Amniotic epithelial cell (primary cell): ENCODE measurements at places on chromosomes 7 and 10.
A peak's percentile ranks its signal among the peaks of the same experiment; 100 is the strongest.

DNA sequence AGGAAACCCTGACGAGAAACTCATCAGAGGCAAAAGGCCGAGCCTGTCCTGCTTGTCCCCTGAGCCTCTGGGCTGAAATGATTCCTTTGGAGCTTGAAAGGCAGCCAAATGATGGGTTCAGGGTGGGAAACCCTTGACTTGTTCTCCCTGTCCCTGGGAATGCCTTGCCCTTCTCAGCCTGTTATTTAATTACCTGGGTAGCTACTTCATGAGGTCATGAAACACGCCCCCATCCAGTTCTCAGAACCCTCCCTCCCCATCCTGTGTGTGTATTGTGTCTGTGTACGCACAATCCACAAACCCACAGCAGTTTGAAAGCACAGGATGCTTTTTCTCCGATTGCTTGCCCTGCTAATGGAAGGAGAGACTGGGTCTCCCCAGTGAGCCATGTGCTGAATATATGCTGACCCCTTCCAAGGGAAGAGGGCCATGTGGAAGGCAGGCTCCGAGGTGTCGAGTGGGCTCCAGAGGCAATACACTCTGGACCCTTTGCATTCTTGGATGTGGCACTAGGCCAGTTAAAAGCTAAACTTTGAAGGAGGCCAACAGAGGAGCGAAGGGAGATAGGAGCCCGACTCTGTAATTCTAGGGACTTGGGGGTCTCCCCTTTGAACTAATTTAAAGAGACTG is 10.6 kb downstream of the DUSP5 start:
- DNase-seq = no peak

DNA sequence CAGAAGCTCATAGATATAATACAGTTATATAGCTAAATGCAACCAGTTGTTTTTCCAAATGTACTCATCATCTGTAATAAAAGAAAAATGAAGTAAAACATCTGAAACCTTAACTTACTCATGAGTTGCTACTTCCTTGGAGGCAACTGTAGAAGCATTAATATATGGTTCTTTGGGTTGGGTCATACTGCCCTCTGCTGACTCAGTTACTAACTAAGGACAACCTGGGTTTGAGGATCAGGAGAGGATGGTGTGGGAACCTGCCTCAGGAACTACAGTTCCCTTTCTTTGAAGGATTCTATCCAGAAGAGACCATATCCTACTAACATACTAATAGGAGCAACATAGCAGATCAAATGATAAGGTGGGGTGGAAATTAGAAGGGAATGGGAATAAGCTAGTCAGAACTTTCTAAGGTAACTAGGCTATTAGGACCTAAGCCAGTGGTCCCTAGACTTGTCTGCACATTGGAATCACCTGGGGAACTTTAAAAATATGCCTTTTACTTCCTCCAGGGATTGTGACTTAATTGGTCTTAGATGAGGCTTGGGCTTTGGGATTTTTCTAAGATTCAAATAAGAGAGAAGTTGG is 20.7 kb downstream of the COX15 start:
- peak; percentile 71 for DNase-seq

DNA sequence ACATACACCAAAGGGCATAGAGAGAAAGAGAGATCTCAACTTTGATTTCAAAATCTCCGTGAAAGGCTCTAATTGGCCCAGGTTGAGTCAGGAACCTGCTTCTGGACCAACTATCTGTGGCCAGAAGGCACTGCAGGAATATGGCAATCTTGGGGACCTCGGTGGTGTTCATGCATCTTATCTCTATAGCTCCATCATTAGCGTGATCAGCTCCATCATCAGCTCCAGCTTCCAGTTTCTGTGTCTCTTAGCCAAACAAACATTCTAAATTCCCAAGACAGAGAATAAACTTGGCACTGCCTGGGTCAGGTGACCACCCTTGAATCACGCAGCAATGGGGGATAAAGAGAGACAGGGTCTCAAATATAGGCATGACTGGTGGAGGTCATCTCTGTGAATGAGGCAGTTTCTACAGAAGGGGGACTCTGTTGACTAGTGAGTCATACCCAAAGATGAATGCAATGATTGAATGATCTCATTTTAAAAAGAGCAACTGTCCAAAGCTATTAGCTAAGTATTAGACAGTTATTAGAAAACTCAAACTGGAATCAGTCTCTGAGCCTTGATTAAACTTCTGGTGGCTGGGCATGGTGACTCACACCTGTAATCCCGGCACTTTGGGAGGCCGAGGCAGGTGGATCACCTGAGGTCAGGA is 5.4 kb upstream of the NRF1 start:
- no peak for DNase-seq

DNA sequence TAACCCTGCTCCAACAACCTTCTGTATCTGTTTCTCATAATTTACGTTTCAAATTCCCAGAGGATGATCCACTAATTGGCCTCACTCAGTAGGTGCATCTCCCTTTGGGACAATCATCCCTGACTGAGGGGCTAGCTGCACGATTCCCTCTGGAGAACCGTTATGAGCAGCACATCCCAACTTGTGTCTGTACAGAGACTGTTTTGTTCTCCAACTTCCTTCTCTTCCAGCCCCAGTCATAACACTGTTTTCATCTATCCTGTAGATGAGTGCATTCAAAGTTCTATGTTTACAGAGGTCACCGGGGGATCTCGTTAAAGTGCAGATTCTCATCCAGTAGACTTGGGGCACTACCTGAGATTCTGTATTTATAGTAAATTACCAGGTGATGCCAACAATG is 187.2 kb downstream of the REEP3 start:
- DNase-seq = no peak

- peak; percentile 20 for DNase-seq
Observed at GRCh38 chr7:137847568-137848050, 835 bp upstream of the DGKI start.
